T-cell (primary cell): ENCODE measurements at places on chromosomes 1 and 21. TPM values are rescaled to one million over a fixed set of nuclear protein-coding genes. Genes with fewer than 3 reads are reported as not detected.

DNA sequence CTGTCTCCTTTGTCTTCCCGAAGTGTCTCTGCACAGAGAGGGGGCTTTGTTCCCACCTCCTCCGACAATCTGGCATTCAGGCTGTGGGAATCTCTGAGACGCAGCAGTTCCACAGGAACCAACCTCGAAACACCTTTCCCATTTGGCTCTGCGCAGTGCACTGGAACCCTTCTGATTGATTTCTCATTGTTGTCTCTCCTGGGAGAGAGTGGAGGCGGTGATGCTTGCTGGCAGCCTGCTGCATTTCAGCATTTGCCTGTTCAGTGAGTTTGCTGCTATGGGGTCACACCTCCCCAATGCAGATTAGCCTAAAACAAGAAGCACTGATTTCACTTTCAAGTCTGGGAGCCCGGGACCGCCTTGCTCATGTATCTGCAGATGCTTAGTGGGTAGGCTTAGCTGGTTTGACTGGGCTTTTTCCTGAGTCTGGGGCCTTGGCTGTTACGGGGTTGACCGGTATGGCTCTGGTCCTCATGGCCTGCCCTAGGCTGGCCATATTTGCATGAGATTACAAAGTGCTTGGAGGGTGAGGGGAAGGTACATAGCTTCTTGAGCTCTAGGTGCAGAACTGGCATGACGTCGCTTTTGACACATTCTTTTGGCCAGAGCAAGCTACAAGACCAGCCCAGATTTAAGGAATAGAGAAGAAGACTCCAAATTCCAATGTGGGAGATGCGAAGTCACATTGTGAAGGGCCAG lies 695.3 kb downstream of the PTPRU start:
- H3K4me3 ChIP-seq, result no peak overlapping the region
- no peaks in the 10 kb centered on the region for H3K36me3 ChIP-seq
- no peaks in the 10 kb centered on the region for H3K27me3 ChIP-seq
- DNase-seq, result no peak

GRCh38 chr1:167554028-167554779 lies 642 bp upstream of the CREG1 start:
- peaks cover 23% of the 10 kb centered on the region for H3K4me1 ChIP-seq
- peak overlapping the region; percentile 69 for H3K4me3 ChIP-seq
- no peaks in the 10 kb centered on the region for H3K36me3 ChIP-seq
- no peaks in the 10 kb centered on the region for H3K27me3 ChIP-seq
- no peak overlapping the region for H3K27ac ChIP-seq
- no peak for DNase-seq

GRCh38 chr1:213925531-213926182 lies 62.1 kb upstream of the PROX1 start:
- H3K36me3 ChIP-seq, result no peaks in the 10 kb centered on the region
- no peak overlapping the region for H3K27ac ChIP-seq
- DNase-seq, result no peak
- H3K27me3 ChIP-seq, result no peaks in the 10 kb centered on the region
- no peak overlapping the region for H3K4me3 ChIP-seq
- H3K4me1 ChIP-seq, result no peaks in the 10 kb centered on the region

GRCh38 chr21:29654203-29654602 lies 285.6 kb downstream of the GRIK1 start:
- no peaks in the 10 kb centered on the region for H3K36me3 ChIP-seq
- no peak for DNase-seq
- no peak overlapping the region for H3K27ac ChIP-seq
- no peaks in the 10 kb centered on the region for H3K27me3 ChIP-seq

GRCh38 chr1:206039046-206039973 lies 13.7 kb upstream of the RHEX start:
- peaks cover 15% of the 10 kb centered on the region for H3K27me3 ChIP-seq
- H3K36me3 ChIP-seq, result no peaks in the 10 kb centered on the region
- peaks cover 3% of the 10 kb centered on the region for H3K4me1 ChIP-seq
- H3K27ac ChIP-seq, result peak overlapping the region; percentile 18
- DNase-seq, result no peak

- DNase-seq, result no peak
- no peaks in the 10 kb centered on the region for H3K36me3 ChIP-seq
- H3K4me3 ChIP-seq, result no peak within 1 kb of the TSS
- H3K27ac ChIP-seq, result no peak within 1 kb of the TSS
Observed at GRCh38 chr21:30613836-30614235, at the start of gene KRTAP6-1. KRTAP6-1 (minus strand) TSS chr21:30613930; CDS start chr21:30613904, 26 bp downstream.

DNA sequence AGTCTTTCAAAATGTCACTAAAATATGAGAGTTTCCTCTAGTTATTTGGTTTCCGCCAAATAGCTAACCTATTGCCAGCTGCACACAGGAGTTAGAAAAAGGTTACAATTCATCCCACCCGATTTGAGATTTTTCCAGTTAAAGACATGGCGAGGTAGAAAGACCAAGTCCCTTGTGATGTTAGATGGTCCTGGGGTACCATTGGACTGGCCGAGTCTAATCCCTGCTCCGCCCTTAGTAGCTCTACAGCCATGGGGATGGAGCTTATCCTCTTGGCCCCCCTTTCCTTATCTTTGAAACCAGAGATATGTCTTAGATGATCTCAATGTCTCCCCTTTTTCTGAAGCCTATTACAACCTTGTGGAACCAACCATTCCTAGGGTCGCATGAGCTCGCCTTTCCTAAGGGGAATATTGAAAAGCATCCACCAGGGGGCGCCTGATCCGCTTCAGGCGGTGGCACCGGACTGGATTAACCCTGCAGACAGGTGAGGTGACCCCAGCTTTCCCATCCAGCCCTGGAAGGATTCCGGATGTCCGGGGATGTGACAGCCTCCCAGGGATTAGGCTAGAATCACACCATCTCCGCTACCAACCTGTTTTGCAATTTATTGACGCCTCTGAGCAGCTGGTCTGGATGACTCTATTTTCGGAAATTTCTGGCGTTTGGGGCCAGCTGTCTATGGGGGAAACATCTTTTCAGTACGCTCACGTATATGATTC lies 68.3 kb upstream of the SIM2 start:
- H3K27ac ChIP-seq, result no peak overlapping the region
- peak; percentile 44 for DNase-seq
- H3K36me3 ChIP-seq, result no peaks in the 10 kb centered on the region
- H3K27me3 ChIP-seq, result peaks cover 2% of the 10 kb centered on the region
- no peak overlapping the region for H3K4me3 ChIP-seq
- H3K4me1 ChIP-seq, result no peaks in the 10 kb centered on the region

DNA sequence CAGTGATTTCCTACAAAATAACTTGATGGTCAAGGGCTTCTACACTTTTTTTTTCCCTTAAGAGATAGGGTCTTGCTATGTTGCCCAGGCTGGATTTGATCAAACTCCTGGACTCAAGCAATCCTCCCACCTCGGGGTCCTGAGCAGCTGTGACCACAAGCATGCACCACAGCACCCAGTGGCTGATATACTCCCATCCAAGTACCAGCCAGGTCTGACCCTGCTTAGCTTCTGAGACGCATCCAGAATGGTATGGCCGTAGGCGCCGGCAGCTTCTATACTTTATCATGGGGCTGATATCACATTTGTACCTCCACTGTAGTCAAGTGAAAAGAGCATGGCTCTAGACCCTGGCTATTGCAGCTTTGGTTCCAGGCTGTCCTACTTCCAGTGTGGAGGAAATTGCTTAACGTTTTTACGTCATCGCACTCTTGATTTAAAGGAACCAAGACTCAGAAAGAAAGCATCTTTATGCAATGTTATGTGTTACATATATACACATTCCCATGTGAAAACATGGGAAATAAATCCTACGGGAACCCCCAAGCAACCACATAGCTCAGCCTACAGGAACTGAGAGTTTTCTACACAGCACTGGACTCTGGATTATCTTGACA lies 39.5 kb downstream of the PDPN start:
- H3K36me3 ChIP-seq, result no peaks in the 10 kb centered on the region
- H3K4me1 ChIP-seq, result no peaks in the 10 kb centered on the region
- H3K27me3 ChIP-seq, result peaks cover 6% of the 10 kb centered on the region
- no peak overlapping the region for H3K27ac ChIP-seq

GRCh38 chr1:44613941-44614340 lies 60.3 kb downstream of the TMEM53 start:
- no peaks in the 10 kb centered on the region for H3K36me3 ChIP-seq
- peaks cover 12% of the 10 kb centered on the region for H3K27me3 ChIP-seq
- no peak overlapping the region for H3K27ac ChIP-seq

DNA sequence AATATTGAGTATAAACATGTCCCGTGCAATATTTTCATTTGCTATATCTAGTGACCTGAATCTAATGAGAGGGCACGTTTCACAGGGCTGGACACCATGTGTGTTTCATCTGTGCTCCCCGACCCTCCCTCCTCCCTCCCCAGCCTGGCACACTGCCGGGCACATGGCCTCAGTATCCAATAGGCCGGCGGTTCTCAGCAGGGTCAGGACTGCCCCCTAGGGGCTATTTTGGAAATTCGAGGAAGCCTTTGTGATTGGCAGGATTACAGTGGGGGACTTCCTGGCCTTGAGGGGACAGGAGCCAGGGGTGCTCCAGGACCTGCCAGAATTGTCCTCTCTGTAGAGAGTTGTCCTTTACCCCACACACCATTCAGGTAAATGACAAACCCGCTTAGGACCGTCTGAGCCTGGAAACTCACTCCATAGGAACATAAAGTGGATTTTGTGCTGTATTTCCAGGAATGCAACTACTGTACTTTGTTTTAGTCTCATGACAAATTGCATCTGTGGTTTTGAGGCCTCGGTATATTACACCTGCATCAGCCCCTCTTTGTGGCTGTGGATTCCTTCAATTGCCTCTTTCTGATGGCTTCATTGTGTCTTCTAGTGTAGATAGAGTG lies 109.5 kb upstream of the SIM2 start:
- H3K27me3 ChIP-seq, result peaks cover 23% of the 10 kb centered on the region
- DNase-seq, result no peak
- no peak overlapping the region for H3K4me3 ChIP-seq
- no peak overlapping the region for H3K27ac ChIP-seq
- no peaks in the 10 kb centered on the region for H3K4me1 ChIP-seq

GRCh38 chr1:53621144-53621543 lies 117.8 kb downstream of the GLIS1 start:
- no peaks in the 10 kb centered on the region for H3K36me3 ChIP-seq
- no peak overlapping the region for H3K27ac ChIP-seq
- no peak overlapping the region for H3K4me3 ChIP-seq

GRCh38 chr1:97006044-97006661 lies 284.6 kb downstream of the PTBP2 start:
- H3K4me3 ChIP-seq, result no peak overlapping the region
- H3K4me1 ChIP-seq, result no peaks in the 10 kb centered on the region
- H3K36me3 ChIP-seq, result no peaks in the 10 kb centered on the region
- DNase-seq, result no peak
- no peak overlapping the region for H3K27ac ChIP-seq

DNA sequence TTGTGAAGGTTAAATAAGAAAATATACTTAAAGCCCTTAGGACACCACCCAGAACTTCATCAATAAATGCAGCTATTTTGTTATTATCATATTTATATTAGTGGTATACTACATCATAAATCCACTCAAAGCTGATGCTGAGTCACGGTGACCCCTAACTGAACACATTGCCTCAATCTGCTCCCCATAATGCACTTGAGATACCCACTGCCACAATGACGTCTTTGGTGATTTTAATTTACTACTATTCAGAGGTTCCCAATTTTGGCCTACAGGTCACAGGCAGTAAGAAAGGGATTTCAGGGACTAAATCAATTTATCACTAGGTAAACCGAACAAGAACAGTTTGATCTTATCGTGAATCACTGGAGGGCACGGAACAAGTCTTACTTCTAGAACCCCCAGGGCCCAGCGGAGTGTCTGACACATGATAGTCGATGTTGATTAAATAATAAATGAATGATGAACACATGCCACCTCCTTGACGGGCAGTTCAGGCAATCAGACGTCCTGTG lies 493 bp upstream of the CHD1L start:
- DNase-seq, result no peak
- H3K27ac ChIP-seq, result peak overlapping the region; percentile 31
- H3K36me3 ChIP-seq, result no peaks in the 10 kb centered on the region
- H3K27me3 ChIP-seq, result peaks cover 5% of the 10 kb centered on the region
- peak overlapping the region; percentile 70 for H3K4me3 ChIP-seq

DNA sequence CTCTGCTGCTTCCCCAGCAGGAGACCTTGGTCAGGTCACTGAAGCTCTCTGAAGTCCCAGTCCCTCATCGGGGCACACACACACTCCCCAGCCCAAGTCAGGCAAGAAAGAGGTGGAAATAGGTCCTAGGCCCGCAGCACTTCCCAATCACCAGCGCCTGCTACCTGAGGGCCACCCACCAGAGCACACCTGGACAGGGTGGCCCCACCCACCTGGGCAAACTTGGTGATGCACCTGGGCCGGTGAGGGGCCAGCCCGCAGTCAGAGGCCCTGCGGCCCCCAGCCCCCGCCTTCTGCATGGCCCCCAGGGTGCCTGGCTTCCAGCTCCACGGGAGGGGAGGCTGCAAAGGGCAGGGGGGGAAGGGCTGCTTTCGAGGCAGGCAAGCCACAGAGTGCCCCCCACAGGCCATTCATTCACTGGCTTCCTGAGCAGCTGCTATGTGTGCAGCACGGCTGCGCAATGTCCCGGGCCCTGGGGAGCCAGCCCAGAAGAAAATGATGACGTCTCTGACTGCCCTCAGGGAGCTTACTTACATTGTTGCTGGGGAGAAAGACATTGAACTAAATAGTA lies 4.7 kb downstream of the SH2D5 start:
- no peak for DNase-seq
- H3K4me3 ChIP-seq, result no peak overlapping the region
- no peak overlapping the region for H3K27ac ChIP-seq

GRCh38 chr21:32367158-32367557 lies 25.7 kb downstream of the URB1 start:
- H3K27ac ChIP-seq, result no peak overlapping the region
- no peaks in the 10 kb centered on the region for H3K4me1 ChIP-seq
- DNase-seq, result no peak
- no peaks in the 10 kb centered on the region for H3K27me3 ChIP-seq
- peaks cover 80% of the 10 kb centered on the region for H3K36me3 ChIP-seq

GRCh38 chr1:195981448-195982139 lies 626.6 kb downstream of the KCNT2 start:
- H3K4me3 ChIP-seq, result no peak overlapping the region
- no peaks in the 10 kb centered on the region for H3K27me3 ChIP-seq

GRCh38 chr21:27476696-27477095 lies 509.8 kb upstream of the ADAMTS5 start:
- H3K4me1 ChIP-seq, result no peaks in the 10 kb centered on the region
- H3K27ac ChIP-seq, result no peak overlapping the region
- no peaks in the 10 kb centered on the region for H3K36me3 ChIP-seq

The SLFNL1 gene
- total RNA-seq, result 0.86 TPM

The BRINP2 gene
- total RNA-seq, result not detected

The SEC16B gene
- not detected for total RNA-seq

The NBPF3 gene
- 17.6 TPM for total RNA-seq

The VANGL1 gene
- 2.5 TPM for total RNA-seq

The TSPAN1 gene
- 0.53 TPM for total RNA-seq

The ADORA1 gene
- not detected for total RNA-seq

The TMEM63A gene
- total RNA-seq, result 408 TPM

The LORICRIN gene
- total RNA-seq, result not detected

The B3GALT5 gene
- total RNA-seq, result 0.09 TPM
